ENCODE measurements at places on chromosomes 5 and 9.

GRCh38 chr5:67693956-67694809 is 497.6 kb upstream of the CD180 start:
- no peak for DNase-seq

DNA sequence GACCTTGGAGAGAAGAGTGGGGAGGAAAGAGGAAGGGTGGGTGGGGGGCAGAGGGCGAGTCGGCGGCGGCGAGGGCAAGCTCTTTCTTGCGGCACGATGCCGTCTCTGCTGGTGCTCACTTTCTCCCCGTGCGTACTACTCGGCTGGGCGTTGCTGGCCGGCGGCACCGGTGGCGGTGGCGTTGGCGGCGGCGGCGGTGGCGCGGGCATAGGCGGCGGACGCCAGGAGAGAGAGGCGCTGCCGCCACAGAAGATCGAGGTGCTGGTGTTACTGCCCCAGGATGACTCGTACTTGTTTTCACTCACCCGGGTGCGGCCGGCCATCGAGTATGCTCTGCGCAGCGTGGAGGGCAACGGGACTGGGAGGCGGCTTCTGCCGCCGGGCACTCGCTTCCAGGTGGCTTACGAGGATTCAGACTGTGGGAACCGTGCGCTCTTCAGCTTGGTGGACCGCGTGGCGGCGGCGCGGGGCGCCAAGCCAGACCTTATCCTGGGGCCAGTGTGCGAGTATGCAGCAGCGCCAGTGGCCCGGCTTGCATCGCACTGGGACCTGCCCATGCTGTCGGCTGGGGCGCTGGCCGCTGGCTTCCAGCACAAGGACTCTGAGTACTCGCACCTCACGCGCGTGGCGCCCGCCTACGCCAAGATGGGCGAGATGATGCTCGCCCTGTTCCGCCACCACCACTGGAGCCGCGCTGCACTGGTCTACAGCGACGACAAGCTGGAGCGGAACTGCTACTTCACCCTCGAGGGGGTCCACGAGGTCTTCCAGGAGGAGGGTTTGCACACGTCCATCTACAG is 760 bp downstream of the NPR3 start:
- DNase-seq = no peak

DNA sequence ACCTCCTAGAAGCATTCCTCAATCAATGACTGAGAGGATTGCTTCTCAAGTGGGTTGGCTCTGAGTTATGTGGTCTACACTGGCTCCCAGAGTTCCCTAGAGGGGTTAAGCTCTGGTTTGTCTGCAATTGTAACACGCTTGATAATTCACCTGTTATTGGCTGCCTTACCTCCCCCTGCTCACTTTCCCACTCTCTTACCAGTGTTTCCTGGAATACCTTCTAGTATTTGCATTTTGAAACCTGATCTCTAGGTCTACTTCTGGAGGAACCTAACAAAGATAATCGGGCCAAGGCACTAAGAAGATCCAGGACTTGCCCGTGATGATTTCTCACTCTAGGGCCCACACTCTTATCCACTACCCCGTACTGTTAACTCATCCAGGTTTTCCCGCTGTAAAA is 110.1 kb upstream of the MAP3K1 start:
- DNase-seq = no peak

DNA sequence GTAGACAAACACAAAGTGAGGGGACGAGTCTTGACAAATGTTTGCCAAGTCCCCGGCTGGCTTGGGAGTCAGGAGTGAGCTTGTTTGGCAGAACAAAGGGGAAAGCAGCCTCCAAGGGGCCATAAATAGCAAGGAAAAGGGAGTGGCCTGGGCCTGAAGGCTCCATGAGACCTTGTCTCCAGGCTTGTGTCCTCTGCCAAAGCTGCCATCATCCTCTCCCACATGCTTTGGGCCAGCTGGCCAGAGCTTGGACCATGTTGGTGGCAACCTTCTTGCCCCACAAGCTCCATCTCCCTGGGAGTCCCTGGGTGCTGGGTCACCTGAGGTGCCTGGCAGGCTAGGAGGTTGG is 13.3 kb upstream of the PITX1 start:
- no peak for DNase-seq

DNA sequence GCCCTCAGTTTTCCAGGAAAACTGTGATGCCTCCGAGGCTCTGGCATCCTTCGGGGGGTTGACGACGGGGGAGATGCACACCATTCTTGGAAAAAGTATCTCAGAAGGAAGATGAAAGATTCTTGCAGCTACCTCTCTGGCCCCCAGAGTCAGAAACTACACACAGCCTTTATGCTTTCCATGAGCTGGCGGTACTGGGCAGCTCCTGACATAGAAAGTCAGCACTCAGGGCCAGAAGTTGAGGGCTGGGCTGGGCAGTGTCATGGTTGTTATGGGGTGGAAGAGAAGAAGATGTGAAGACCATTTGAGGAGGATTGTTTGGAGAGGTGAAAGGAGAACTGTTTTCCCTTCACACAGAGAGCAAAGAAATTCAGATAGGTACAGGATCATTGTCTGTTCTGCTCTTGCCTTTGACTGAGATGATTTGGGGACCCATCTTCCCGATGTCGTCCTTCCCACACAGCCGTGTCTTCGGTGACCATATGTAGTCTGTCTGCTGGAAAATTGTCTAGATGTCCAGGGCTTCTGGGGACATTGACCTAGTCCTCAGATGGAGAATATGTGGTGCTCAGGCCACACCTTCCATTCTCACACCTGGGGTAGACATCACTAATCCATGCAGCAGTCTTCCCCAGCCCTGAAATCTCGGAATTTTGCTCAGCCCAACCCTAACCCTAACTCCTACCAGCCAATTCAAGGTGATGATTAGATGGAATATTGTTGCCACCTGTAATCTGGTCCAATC is 237.1 kb downstream of the CACNA1B start:
- no peak for DNase-seq

DNA sequence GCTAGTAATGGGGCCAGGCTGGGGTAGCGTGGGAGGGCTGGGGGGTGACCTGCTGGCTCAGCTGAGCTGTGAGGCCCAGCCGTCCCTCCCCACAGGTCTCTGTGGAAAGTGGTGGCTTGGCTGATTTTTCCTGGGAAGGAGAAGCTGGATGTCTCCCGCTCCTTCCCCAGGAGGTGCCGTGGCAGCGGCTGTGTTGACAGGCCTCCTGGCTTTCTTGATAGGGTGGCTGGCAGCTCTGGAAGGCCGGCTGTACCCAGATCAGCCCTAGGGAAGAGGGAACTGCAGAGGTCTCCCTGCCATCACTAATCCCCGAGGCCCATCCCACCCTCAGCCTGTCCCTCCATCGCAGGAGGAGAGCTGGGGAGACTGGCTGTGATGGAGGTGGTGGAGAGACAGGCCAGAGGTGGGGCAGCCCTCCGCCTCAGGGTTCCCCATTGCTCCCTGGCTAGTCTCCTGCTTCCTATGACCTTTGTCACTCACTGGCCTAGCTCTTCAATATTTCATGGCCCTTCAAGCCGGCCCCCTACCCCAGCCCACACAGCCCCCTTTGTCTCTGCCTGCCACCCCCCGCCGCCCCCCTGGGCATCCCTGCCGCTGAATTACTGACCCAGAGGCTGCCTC is 6.8 kb downstream of the CXXC5 start:
- DNase-seq = no peak

DNA sequence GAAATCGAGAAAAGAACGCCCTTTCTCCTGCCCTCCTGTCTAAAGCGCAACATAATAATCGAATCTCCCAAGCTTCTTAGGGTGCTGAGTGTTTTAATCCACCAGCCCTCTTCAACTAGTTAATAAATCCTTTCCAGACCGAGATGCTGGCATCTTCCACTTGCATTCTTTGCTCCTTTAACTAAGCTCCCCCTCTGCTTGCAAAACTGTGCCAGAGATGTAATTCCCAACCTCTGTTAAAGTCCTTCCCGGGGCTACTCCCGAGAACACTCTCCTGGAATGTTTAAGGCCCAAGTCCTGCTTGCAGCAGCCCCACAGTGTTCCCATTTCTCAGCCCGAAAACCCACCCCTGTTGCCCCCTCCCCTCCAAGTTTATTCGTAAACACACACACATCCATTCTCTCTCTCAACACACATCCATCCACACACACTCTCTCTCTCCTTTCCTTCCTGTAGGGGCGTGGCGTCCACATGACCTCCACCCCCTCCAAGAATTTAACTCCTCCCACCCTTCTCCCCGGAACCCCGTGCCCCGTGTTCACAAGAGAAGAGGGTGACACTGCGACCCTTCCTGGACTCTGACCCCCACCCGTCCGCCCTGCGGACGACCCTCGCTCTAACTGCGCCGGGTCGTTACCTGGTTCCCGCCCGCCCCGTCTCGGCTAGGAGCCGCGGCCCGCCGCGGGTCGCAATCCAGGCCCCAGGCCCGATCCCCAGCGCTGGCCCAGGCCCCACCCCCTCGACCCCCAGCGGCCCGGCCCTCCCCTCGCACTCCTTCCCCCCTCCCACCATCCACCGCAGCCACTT is 7.0 kb upstream of the MGAT1 start:
- DNase-seq = peak; percentile 55

DNA sequence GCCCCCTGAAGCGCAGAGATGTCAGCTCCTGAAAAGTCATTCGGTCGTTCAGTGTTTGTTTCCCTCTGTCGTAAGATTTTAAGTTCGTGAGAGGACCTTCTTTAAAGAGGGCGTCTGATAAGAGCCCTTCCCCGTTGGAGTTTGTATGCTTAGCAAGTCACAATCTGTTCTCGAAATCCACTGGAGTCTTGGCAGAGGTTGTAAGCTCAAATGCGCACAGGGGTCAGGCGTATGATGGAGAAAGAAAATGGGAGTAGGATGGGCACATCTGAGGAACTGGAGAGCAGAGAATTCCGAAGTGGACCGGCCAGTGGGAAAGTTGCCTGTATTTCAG is 710 bp downstream of the HSD17B4 start:
- no peak for DNase-seq

DNA sequence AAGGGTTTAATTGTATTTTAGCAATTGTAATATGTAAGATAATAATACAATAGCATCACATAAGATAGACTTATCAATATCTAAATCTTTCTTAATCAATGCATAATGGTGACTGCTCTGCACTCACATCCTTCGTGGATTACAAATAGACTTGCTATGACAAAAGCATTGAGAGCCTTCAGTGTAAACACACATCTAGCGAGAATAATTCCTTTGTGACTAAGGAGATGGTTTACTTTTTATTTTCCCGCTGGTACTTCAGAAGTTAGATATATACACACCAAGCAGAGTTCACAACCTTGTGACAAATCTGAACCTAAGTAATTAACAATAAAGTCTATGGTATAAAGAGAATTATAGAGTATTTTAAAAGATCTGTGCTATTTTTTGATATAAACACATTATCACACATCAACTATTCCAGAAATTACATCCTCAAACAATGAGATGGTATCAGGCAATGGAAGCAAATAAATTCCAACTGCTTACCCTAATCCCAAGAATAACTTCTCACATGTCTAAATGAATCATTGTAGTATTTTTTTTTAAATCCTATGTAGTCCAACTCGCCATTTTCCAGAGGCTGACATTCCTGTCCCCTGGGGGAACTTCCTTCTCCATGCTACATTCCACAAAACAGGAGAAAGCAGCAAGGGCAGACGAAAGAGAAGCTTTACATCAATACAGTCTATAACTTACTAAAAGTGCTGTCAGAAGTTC is 51.2 kb downstream of the MAPKAP1 start:
- no peak for DNase-seq

DNA sequence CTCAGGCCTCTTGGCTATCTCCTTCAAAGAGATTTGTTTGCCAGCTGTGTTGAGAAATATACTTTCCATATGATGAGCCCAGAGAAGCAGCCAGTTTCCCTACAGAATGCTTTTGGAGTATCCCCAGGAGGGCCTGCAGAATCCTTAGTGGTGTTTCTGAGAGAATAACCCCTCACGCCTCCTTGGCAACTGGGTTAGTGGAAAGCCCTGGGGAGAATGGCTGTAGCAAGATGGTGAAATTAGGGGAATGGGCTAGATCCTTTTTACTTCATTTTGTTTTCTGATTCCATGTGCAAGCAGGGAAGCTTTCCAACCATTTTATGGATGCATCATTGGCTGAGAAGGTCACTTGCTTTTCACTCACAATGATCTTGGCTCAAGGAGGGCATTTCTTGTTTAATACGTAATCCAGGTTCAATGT is 364.6 kb downstream of the DMRT2 start:
- DNase-seq = no peak

DNA sequence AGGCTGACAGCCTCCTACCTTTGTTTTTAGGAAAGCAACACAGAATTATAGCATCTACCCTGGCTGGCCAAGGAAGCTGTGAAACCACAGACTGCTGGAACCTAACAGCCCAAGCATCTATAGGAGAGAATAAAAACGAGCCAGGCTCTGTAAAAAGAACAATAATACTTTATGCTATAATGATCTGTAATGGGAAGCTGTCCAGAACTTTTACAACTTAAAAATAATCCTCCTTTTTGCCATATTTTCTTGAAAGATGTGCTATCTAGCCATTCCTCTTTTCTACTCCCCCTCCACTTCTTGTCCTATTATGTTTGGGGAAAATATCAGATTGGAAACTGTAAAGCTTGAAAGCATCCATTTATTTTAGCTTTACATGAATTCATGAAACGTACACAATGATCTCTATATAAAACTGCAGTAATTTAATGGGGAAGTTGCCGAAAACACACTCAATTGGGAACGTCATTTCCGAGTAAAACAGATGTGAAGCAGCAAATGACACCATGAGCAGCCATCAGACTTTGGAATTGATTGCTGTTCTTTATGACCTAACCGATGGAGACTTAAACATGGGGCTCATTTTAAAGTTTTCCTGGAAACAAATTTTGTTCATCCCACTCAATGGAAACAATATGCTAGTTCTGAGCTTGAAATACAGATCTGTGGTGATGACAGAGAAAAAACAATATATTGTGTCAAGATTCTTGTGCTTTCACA is 450.3 kb upstream of the CLINT1 start:
- no peak for DNase-seq

GRCh38 chr5:141641634-141642267 is 5.0 kb downstream of the RELL2 start:
- no peak for DNase-seq

GRCh38 chr9:33346564-33346963 is 55.8 kb downstream of the AQP7 start:
- DNase-seq = no peak

DNA sequence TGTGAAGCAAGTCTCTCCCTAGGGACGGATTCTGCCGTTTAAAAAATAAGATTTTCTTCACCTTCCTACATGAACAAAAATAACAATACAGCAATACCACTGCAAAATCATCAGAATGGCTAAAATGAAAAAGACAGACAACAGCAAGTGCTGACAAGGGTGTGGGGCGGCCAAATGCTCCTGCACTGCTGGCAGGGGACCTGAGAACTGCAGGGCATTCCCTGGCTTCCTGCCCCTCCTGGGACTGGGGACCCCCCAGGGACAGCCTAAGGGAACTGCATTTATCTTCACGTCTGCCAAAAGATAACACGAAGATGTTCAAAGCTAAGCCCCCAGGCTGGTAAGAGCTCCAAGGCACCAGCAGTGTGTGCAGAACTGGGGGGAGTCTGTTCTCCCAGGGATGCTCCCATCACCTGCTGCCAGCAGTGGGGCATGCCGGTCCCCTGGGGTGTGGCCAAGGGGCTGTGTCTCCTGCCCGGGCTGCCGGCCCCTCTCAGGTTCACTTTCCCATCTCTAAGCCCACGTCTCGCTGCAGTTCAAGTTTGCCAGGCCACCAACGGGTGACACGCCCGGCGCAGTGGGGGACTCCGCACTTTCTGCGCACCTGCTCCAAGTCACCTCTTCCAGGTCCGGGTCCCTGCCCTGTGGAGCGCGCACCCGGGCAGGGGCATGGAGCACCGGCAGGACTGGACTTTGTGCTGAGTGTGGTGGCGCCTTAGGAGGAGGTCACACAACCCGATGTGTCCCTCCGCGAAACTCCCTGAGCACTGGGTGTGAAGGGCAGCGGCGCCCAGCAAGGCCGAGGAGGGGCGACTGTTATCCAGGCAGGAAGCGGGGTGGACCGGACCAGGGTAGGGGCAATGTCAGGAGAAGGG is 4.5 kb upstream of the EGFL7 start:
- no peak for DNase-seq

- DNase-seq = no peak
Measured at GRCh38 chr9:19371942-19372341, 8.1 kb downstream of the RPS6 start.

All from stimulated activated CD4-positive, alpha-beta T cell treated with anti-CD3 and anti-CD28 coated beads, Interleukin-1b, Interleukin-23, amount 100 ng/mL, for 1 hour (primary cell).